Activated CD8-positive, alpha-beta T cell treated with anti-CD3 and anti-CD28 coated beads, Interleukin-2, amount 10 ng/mL, durations not matched to agents 7 days and 5 days (primary cell): ENCODE measurements at places on chromosomes 3 and 15. TPM values are rescaled to one million over a fixed set of nuclear protein-coding genes. Genes with fewer than 3 reads are reported as not detected.

Gene CCR3
- 0.37 TPM for total RNA-seq

Gene GOLGA6L1
- not detected for total RNA-seq

Gene NR2E3
- not detected for total RNA-seq

GRCh38 chr3:10248984-10249748 is 907 bp downstream of the TATDN2 start:
- peaks cover 70% of the 10 kb centered on the region for H3K36me3 ChIP-seq
- no peaks in the 10 kb centered on the region for H3K27me3 ChIP-seq
- peak overlapping the region; percentile 90 for H3K27ac ChIP-seq
- peak; percentile 69 for DNase-seq
- H3K4me3 ChIP-seq: peak overlapping the region; percentile 89
- peaks cover 47% of the 10 kb centered on the region for H3K4me1 ChIP-seq

DNA sequence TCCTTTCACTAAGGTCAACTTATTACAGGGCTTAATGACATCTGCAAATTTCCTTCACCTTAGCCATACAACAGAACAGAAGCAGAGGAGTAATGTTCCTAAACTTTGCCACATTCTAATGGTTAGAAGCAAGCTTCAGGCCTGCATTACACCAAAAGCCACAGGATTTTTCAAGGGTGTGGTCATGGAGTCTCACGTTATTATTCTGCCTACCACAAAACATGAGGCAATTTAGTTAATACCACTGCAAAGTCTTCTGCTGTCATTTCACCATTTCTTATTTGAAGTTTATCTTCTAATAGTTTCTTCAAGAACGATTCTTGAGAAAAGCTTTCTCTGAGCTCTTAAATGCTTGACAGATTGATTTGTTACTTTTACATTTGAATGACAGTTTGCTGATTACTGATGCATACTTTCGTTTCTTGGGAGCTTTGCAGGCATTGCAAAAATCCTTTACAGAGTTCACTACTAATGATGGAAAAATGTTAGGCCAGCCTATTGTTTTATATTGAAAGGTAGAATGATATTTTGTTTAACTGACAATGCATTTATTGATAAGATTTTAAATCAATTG is 1257.1 kb downstream of the NSUN3 start:
- no peak for DNase-seq
- no peaks in the 10 kb centered on the region for H3K36me3 ChIP-seq
- H3K4me3 ChIP-seq: no peak overlapping the region
- no peaks in the 10 kb centered on the region for H3K27me3 ChIP-seq

DNA sequence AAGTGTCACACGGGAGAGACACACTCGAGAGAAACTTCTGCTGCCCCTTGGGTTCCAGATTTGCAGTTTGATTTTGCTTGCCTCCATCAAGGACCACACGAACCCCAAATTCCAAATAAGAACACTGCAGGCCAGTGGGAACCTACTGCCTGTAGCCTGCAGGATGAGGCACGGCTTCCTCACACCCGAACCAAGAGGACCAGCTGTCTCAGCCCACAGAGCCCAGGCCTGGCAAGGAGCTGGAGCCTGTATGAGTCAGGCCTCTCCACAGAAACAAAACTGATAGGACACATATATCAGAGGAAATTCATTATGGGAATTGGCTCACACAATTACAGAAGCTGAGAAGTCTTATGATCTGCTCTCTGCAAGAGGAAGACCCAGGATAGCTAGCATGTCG is 188.1 kb upstream of the NSMCE3 start:
- no peak for DNase-seq
- no peak overlapping the region for H3K4me3 ChIP-seq
- no peaks in the 10 kb centered on the region for H3K27me3 ChIP-seq
- peaks cover 12% of the 10 kb centered on the region for H3K4me1 ChIP-seq
- H3K36me3 ChIP-seq: no peaks in the 10 kb centered on the region
- no peak overlapping the region for H3K27ac ChIP-seq

DNA sequence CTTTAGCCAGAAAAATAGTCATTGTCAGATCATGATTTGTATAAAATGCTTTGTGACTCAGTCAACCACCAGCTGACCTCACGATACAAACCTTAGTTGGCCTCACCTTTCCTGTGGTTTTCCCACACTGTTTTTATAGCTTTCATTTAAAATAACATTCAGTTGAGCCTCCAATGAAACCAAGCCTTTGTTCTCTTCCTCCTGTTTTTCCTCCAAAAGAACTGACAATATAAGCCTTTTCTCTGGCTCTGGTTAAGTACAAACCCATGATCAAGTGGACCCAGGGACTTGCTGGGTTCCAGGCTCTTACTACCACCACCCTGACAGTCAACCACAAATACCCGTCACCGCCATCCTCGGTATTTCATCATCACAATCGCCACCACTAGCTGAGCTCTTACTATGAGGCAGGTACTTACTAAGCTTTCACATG is 81.7 kb downstream of the TAMM41 start:
- no peaks in the 10 kb centered on the region for H3K36me3 ChIP-seq
- H3K4me1 ChIP-seq: peaks cover 18% of the 10 kb centered on the region
- H3K4me3 ChIP-seq: peak overlapping the region; percentile 36
- peak; percentile 57 for DNase-seq
- peak overlapping the region; percentile 80 for H3K27ac ChIP-seq

DNA sequence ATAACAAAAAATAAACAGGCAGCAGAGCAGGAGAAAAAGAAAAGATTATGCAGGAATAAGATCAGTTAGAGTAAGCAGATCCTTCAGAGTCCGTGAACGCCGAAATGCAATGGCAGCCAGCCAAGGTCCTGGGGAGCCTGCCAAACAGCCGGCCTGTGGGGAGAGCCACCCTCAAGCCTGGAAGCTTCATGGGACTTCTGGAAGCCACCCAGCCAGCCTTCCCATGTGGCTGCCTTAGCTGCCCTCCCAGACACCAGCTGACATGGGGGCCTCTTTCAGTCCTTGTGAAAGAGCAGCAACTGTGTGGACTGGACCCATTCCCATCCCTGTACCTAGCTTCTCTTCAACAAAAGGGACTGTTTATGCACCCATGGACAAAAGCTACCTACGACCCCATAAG is 64.9 kb upstream of the RAD18 start:
- H3K27ac ChIP-seq: no peak overlapping the region
- no peak for DNase-seq
- H3K36me3 ChIP-seq: no peaks in the 10 kb centered on the region
- H3K4me3 ChIP-seq: no peak overlapping the region
- no peaks in the 10 kb centered on the region for H3K27me3 ChIP-seq

DNA sequence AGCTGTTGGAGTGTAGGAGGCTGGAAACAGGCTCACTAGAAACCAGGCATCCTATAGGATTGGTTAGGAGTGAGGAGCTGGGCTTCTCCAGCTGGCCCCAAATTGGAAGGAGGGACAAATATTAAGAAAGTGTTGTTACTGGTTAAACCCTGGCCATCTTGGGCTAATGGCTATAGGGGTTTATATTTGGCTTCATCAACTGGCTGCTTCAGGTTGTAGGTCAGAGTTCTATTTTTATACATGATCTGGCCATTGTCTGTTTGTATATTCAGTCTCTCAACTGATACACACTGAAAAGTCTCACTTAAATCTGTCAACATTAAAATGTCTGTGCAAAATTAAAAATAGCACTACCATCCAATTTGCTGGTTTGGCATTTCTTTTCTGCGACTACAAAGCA is 70.2 kb upstream of the ARRDC4 start:
- no peaks in the 10 kb centered on the region for H3K4me1 ChIP-seq
- peaks cover under 1% of the 10 kb centered on the region for H3K27me3 ChIP-seq
- no peak for DNase-seq
- no peaks in the 10 kb centered on the region for H3K36me3 ChIP-seq
- H3K27ac ChIP-seq: no peak overlapping the region

- no peak for DNase-seq
- H3K36me3 ChIP-seq: peaks cover 13% of the 10 kb centered on the region
- H3K27ac ChIP-seq: no peak overlapping the region
Observed at GRCh38 chr3:132628157-132628556, 31.1 kb downstream of the ACKR4 start.

DNA sequence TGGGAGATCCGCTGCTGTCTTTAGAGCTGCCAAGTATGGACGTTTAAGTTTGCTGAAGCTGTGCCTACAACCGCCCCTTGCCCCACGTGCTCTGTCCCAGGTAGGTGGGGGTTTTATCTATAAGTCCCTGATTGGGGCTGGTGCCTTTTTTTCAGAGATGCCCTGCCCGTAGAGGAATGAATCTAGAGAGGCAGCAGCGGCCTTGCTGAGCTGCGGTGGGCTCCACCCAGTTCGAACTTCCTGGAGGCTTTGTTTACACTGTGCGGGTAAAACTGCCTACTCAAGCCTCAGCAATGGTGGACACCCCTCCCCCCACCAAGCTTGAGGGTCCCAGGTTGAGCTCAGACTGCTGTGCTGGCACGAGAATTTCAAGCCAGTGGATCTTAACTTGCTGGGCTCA is 83.4 kb upstream of the FGF7 start:
- no peak overlapping the region for H3K4me3 ChIP-seq
- no peak overlapping the region for H3K27ac ChIP-seq
- peaks cover 7% of the 10 kb centered on the region for H3K36me3 ChIP-seq
- H3K27me3 ChIP-seq: no peaks in the 10 kb centered on the region
- DNase-seq: no peak

DNA sequence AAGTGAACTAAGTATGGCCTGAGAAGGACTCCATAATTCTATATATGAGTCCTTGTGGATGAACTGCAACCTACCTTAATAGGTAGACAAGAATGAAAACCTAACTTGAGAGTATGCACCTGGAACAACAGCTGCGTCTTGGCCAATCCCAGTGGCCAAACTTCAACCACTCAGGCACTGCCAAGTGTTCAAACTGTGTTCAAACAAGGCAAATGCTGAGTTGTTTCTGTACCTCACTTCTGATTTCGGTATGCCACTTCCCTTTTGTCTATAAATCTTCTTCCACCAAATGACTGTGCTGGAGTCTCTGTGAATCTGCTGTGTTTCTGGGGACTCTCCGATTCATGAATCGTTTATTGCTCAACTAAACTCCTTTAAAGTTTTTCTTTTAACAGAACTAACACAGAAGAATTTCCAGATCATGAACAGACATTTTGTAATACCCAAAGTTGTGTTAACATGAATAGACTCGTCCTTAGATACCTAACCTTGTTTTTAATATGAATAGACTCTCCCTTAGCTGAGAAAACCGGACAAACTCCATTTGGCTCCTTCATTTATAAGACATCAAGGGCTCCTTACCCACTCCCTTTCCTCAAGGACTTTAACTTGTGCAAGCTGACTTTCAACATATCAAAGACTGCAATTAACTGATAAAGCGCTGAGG is 4.1 kb downstream of the ZNF717 start:
- no peak for DNase-seq
- no peak overlapping the region for H3K27ac ChIP-seq
- H3K4me3 ChIP-seq: no peak overlapping the region
